Activated T-cell treated with anti-CD3 and anti-CD28 coated beads, Interleukin-2, amount 50 U/mL, for 72 hours (primary cell): ENCODE measurements at places on chromosomes 2 and 18. TPM values are rescaled to one million over a fixed set of nuclear protein-coding genes. Genes with fewer than 3 reads are reported as not detected.

- DNase-seq = no peak
Measured at GRCh38 chr2:133143645-133144044, 424.6 kb downstream of the NCKAP5 start.

- DNase-seq = no peak
Measured at GRCh38 chr2:7523481-7524120, 606.4 kb downstream of the RNF144A start.

RAX gene
- not detected for total RNA-seq

DNA sequence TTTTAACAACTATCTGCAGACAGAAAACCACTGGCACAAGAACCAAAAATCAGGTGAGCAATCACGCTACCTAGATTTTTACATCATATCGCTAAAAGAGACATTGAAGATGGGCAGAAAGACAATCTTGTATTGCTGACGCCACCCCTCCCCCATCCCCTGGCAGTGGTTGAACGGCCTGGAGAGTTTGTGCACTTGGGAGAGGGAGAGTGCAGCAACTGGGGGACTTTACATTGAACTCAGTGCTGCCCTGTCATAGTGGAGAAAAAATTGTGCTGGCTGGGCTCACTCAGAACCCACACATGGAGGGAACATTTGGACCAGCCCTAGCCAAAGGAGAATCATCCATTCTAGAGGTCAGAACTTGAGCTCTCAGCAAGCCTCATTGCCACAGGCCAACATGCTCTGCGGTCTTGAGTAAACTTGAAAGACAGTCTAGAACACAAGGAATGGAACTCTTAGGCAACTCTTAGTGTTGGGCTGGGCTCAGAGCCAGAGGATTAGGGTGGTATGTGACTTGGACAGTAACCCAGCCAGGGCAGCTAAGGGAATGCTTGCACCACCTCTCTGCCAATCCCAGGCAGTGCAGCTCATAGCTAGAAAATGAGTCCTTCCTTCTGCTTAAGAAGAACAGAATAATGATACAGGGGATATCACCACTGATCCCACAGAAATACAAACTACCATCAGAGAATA is 220.0 kb upstream of the CYP26B1 start:
- DNase-seq = no peak

DNA sequence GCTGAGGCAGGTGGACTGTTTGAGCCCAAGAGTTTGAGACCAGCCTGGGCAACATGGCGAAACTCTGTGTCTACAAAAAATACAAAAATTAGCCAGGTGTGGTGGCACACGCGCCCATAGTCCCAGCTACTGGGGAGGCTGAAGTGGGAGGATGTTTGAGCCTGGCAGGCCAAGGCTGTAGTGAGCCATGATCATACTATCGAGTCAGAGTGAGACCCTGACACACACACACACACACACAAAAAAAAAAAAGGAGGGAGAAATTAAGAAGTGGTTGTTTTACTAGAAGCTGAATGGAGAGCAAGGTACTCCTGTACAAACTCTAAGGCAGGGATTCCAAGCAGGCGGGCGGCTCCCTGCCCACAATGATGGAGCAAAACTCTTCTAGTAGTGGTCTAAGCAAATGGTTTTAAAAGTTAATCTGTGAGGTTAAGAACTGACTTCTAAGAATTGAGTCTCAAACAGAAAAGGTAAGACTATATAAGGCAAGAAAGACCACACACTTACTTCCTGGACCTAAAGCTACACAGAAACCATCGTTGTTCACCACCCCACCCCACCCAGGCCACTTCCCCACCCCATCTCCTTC is 2.6 kb downstream of the ANKRD44 start:
- peak; percentile 64 for DNase-seq

IL1F10 gene
- total RNA-seq = not detected

DNA sequence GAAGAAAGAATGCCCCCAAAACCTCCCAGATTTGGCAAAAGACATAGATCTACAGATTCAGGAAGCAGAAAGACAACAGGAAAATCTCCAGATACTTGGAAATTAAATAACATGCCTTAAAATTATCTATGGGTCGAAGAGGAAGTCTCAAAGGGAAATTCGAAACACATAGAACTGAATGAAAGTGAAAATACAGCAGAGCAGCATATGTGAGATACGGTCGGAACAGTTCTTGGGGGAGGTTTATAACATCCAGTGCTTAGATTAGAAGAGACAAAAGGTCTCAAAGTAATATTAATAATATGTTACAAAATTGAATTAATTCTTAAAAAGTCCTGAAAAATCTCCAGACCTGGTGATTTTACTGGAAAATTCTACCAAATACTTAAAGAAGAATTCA is 14.3 kb downstream of the KCNG2 start:
- no peak for DNase-seq

DNA sequence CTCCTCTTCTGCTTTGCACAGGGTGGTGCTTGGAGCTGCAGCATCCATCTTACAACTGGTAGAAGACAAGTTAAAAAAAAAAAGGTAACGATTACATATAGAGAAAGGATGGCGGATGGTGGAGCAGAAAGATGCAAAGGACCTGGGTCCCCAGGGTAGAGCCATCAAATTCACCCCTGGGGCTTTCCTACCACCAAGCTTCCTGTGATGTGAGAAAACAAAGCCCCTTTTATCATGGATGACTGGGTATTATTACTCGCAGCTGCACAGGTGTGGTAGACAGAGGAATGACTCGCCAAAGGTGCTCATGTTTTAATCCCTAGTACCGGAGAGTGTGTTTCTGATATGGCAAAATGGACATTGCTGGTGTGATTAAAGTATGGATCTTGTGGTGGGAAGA is 1.3 kb upstream of the ACOXL start:
- no peak for DNase-seq

REG3G gene
- total RNA-seq = not detected

TGIF1 gene
- total RNA-seq = 70.0 TPM

FSIP2 gene
- 0.14 TPM for total RNA-seq

- no peak for DNase-seq
Measured at GRCh38 chr2:34492561-34493455, 893.7 kb upstream of the FAM98A start.
